ENCODE measurements at places on chromosomes 12 and 14. TPM values are rescaled to one million over a fixed set of nuclear protein-coding genes. Genes with fewer than 3 reads are reported as not detected.

CRADD gene
- total RNA-seq: 8.7 TPM

PYGL gene
- not detected for total RNA-seq

HPD gene
- total RNA-seq: not detected

MRPS35 gene
- total RNA-seq: 39.0 TPM

GLIPR1L1 gene
- not detected for total RNA-seq

SERPINA10 gene
- total RNA-seq: not detected

SLCO1C1 gene
- total RNA-seq: not detected

NEK9 gene
- 81.3 TPM for total RNA-seq

ATG101 gene
- 42.1 TPM for total RNA-seq

SERPINA5 gene
- not detected for total RNA-seq

PLBD1 gene
- total RNA-seq: not detected

TMEM63C gene
- 0.80 TPM for total RNA-seq

HOXC10 gene
- total RNA-seq: not detected

TROAP gene
- 62.2 TPM for total RNA-seq

CLEC4A gene
- 0.39 TPM for total RNA-seq

PTPRO gene
- total RNA-seq: 8.3 TPM

FCF1 gene
- 58.0 TPM for total RNA-seq

MAP3K9 gene
- total RNA-seq: 5.0 TPM

PCNX1 gene
- 80.0 TPM for total RNA-seq

B4GALNT3 gene
- 13.6 TPM for total RNA-seq

ABCD2 gene
- total RNA-seq: 39.5 TPM

ZFP36L1 gene
- total RNA-seq: 85.1 TPM

DCD gene
- total RNA-seq: not detected

IL22 gene
- 4.1 TPM for total RNA-seq

TAS2R8 gene
- total RNA-seq: not detected

KRT83 gene
- total RNA-seq: not detected

KRT85 gene
- not detected for total RNA-seq

NELL2 gene
- 47.1 TPM for total RNA-seq

TAS2R46 gene
- 1.6 TPM for total RNA-seq

PAH gene
- not detected for total RNA-seq

OVCH1 gene
- not detected for total RNA-seq

TCTN2 gene
- 2.0 TPM for total RNA-seq

GPHB5 gene
- total RNA-seq: not detected

All from T-helper 1 cell treated with Interleukin-12 subunit alpha and Interleukin-12 subunit beta and Interleukin-4 antibody, amounts not matched to agents 30 ng/mL and 1 ng/mL, for 36 hours (primary cell).